ENCODE measurements at places on chromosomes 5 and 9.

DNA sequence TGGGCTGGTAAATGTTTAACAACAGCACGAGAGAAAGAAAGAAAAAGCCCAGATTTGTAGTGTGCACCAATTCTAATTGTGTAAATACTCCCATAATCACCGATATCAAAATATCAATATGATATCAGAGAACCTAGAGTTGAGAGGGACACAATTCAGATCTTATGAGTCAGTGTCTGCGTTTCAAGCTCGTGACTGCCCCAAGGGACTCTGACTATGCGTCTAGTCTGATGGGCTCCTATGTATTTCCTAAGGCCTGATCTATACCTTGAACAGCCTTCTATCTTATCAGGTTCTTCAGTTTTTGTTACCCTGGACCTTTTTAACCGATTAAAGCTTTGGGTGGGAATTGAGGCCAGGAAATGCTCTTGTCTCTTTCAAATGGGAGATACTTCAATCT is 243.0 kb upstream of the SLC24A2 start:
- no peak for DNase-seq

GRCh38 chr5:3535414-3536211 is 60.0 kb upstream of the IRX1 start:
- DNase-seq, result no peak

- DNase-seq, result peak; percentile 34
Measured at GRCh38 chr5:138282920-138283742, 8.7 kb upstream of the GFRA3 start.

DNA sequence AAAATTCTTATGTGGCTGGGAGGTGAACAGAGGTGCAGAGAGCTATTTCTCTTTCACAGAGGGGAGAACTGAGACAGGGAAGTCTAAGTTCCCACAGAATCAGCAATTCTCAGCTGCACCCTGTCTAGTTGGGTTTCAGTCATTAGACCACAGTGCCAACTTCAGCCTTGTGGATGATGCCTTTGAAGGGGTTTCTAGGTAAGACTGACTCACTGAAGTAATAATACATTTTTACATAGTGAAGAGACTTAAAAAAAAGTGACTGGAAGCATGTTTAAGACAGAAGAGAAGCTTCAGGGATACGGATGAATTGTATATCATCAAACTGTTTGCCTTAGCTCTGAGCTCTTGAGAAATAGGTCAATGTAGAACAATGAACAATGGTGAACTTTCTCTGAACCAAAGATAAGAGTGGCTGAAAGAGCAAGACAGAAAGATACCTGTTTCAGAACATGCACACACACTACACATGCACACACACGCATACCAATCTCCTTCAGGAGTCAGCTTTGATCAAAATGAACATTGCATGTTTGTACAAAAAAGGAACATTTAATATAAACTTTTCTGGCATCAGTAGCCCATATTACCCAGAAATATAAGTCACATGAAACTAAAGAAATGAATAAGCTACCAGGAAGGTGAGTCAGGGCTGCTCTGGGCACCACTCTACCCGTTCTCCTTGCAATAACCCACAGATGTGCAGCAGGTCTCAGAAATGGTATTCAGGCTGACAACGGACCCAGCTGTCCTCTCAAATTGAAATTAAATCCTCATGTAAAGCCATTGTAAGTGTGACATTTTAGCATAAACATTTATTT is 12.6 kb upstream of the FYB1 start:
- no peak for DNase-seq

DNA sequence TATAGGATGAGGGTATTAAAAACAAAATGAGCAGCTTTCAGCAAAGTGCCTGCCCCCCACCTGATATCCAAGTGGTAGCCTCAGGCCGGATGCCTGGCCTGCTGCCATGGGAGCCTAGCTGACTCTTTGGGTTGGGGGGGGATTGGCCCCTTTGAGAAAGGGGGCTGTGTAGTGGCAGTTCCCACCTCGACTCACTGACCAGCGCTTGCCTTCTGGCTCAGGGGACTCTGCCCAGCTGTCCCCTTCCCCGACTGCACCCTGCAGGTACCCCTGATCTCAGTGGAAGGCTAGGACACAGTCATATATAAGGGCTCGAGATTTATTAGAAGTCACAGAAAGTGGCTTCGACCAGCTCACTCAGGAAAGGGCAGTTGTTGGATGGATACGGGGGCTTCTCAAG is 1.5 kb upstream of the NEUROG1 start:
- no peak for DNase-seq

DNA sequence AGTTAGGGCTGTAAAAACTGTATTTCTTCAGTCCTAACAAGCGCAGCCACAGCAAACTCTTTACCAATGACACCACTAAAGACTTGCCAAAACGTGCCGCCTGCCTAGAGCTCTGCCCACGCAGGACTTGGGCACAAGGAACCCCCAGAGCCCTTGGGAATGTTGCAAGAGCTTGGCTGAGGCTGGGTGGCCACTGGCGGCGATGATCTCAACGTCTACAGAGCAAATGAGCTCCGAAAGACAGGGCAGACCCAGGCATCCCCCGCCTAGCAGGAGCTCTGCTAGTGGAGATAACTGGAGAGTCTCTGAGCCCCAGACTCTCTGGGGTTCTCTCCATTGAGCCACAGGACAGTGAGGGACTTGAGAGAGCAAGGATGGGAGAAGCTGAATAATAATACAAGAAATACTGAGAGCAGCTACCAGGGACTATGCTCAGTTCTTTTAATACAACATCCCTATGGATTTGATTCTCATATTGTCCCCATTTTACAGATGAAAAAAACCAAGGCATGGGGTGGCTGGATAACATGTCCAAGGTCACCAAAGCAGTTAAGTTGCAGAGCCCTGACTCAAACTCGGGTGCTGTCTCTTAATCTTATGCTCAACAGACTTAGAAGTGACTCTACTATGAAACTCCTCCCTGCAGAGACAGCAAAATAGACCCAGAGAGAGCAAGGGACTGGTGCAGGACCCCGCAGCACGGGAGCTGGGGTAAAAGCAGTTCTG is 32.5 kb downstream of the SHB start:
- DNase-seq, result peak; percentile 60

DNA sequence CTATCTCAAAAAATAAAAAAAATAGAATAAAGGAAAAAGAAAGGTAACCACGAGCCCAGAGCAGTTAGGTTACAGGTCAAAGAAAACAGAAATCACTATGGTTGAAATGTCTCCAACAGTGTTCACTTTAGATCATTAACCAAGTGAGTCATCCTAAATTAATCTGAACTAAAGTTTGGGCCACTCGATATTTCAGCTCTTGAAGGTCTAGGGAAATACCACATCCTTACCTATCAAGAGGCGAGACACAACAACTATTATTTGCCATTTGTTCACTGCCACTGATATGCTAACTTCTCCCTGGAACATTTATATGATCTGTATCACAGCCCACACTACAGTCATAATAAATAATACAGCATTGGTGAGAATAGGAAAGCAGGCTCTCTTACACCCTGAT is 111.3 kb upstream of the NR5A1 start:
- no peak for DNase-seq

All from fibroblast of skin of right quadriceps (primary cell).